T47D (cell line): ENCODE measurements at places on chromosomes 4 and X.

- DNase-seq: no peak
Observed at GRCh38 chr4:39846120-39846519, 131.6 kb downstream of the PDS5A start.

DNA sequence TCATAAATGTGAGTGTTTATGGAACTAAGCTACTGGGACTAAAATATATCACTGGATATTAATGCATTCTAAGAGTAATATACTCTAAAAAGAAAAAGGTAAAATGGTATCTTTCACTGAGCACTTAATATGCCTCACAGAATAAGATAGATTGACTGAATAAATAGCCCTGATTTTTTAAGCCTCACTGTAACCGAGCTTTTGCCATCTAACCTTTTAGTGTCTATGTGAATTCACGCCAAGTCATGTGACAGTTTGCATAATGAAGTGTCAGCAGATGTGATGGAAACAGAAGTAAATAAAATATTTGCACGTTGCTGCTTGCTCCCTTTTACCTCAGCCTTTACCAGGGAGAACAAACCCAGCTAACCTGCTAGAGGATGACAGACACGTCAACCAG, 119.7 kb upstream of the NWD2 start:
- DNase-seq: no peak

DNA sequence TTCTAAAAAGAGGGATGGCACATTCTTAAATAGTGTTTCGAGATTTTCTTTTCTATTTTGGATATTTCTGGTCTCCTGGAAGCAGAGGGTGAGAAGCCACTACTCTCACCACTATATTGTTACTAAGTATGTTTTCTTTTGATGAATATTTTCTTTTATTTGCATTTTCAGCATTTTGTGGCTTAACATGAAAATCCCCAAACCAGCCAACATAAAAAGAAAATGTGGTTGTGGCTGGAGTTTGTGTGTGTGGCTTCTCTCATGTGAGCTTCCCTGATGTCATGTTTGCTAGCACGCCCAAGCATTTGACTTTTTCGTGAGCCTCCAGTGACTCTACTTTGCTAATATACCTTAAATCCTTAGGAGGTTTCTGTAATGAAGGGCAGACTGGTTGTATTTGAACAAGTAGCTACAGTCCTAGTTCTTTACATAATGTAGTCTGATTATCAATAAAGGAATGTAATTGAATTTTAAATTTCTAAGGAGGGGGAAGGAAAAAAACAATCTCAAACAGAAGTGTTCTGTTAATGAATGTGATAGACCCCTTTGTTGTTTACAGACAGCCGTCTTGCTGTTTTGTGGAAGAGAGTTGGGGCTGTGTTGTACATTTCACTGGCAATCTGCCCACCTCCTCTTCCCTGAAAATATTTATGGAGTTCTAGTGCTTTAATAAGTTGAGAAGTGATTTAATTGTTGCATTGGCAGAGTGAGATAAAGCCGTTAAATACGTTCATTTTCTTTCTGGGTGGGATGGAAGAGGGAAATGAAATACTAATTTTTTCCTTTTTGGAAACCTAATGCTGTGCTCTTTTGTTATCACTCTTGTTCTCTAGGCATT, 114.6 kb downstream of the ARHGAP10 start:
- DNase-seq: no peak

- no peak for DNase-seq
Observed at GRCh38 chr4:37138019-37138653, 106.4 kb upstream of the NWD2 start.

GRCh38 chr4:18608908-18609533, 587.5 kb upstream of the LCORL start:
- no peak for DNase-seq
